D721Med (cell line): ENCODE measurements at places on chromosomes 4 and X.

DNA sequence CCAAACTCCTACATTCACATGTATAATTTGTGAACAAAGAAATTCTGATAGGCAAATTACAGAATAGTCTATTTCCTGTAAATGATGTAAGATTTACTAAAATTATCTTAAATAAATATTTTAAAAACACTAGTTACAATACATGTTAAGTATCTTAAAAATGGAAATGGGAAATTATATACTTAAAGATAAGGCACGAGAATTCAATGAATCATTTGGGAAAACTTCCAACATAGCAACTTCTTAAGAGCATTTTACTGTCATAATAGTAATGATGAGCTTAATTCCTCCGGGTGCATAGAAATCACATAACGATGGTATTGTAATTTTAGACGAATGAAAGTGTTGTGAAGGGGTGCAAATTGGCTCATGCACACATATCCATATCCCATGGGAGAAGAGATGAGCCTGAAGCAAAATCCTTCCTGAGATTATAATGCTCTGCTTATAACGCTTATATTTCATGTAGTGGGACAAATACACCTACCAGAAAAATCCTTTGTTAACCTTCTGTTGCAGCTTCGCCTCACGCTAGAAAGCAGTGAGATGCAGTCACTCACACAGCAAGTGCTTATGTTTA is 873.5 kb downstream of the PDHA2 start:
- DNase-seq, result no peak

GRCh38 chr4:8173492-8174242 is 15.1 kb upstream of the ABLIM2 start:
- DNase-seq, result no peak

DNA sequence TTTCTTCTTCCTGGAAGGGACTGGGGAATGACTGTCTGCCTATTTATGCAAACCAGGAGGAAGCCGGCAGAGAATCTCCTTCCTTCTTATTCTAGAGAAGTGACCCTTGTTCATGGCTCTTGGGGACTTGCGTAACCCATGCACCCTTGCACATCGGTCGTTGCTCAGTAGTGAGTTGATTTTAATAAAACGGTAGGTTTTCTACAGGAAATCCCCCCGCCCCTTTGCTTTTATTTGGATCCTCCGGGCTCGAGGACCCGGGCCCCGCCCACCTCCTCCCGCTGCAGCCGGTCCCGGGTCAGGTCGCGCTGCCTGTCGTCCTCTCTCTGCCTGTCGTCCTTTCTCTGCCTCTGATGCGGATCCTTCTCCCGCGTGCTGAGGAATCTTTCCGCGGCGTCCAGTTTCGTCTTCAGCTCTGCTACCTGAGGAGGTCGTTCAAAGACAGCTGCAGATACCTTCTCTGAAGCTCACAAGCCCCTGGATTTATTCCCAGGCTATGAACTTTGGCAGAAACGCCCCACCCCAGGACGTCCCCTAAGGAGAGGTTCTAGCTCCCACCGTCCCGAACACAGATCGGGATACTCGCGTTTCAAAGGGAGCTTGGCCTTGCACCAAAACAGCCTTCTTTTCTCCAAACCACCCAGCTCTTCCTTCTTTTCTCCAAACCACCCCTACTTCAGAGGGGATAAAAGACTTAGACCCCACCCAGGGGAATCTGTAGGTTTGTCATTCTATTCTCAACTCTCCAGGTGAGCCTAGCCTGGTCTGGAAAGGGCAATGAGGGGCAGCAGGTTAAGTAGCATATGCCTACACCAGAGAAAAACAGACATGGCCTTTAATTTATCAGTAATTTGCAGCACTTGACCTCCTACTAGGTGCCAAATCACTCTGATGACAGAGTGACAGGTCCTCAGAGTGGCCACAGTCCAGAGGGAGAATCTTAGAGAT is 7.0 kb downstream of the TNIP3 start:
- no peak for DNase-seq

- no peak for DNase-seq
Observed at GRCh38 chrX:46433892-46434291, 111.3 kb downstream of the ZNF674 start.

- DNase-seq, result no peak
Observed at GRCh38 chr4:55781341-55781740, 38.2 kb upstream of the EXOC1L start.

- DNase-seq, result no peak
Observed at GRCh38 chrX:41707218-41707617, 16.8 kb upstream of the GPR82 start.

GRCh38 chrX:76253432-76253831 is 80.6 kb downstream of the PBDC1 start:
- DNase-seq, result no peak

GRCh38 chr4:164876700-164877324 is at the start of gene APELA:
APELA (plus strand) TSS chr4:164877178; CDS start chr4:164877332, 154 bp downstream.
- no peak for DNase-seq

DNA sequence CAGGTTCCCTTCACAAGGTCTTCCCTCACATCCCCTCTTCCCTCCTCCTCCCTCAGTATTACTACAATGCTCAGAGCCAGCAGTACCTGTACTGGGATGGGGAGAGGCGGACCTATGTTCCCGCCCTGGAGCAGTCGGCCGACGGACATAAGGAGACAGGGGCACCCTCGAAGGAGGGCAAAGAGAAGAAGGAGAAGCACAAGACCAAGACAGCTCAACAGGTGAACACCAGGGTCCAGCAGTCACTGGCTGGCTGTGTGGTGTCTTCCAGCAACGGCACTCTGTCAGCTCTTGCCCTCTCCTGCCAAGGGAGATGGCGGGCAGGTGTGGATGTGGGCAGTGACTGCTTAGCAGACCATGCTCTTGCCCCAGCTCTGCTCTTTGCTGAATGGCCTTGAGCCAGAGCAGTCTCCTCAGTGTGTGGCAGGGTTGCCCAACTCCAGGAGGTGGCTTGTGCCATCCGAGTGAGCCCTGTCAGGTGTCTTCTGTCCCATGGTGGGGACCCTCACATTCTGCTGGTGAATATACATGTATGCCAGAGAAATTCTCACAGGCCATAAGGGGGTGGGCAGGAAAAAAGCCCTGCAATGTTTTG is 11.4 kb upstream of the UBA1 start:
- no peak for DNase-seq

DNA sequence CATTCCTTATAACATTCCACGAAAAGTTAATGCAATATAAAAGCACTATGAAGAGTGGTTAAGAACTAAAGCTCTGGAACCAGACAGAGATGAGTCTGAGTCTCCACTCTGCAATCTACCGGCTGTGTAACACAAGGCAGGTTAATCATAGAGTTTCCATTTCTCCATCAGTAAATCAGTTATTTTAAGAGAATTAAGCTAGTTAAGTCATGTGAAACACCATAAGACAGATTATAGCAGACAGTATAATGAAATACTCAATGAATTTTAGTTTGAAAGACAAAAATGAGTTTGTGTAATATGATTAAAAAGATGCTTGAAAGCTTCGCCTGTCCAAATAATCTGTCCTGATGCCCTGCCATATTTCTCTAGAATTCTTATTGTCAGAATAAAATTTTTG is 282.6 kb upstream of the ACTRT1 start:
- DNase-seq, result no peak

DNA sequence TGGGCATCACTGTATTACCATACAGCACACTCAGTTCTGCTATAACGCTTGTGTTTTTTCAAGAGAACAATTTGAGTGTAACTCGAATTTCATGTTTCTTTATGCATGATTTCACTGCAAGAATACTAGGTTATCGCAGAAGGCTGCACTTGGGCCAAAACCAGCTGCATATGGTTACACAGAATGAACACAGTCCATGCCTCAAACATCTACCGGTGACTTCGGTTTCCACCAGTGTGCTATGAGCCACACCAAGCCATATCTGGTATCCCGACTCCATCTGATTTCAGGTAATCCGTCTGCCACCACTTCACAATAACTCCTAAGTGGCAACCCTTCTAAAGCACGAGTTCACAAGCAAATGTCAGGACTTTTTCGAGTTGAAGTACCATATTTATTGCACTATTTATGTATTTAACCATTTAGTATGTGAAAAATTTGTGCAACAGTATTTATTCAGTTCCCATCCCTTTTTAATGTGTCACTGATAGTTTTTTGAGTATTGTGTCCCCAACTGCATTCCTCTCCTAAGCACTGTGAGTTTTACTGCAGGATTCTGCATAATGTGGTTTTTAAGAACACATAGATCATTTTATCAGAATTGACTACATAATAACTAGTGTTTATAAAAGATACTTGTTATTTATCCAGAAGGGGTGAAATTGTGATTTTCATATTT is 111.8 kb downstream of the APBB2 start:
- DNase-seq, result no peak

DNA sequence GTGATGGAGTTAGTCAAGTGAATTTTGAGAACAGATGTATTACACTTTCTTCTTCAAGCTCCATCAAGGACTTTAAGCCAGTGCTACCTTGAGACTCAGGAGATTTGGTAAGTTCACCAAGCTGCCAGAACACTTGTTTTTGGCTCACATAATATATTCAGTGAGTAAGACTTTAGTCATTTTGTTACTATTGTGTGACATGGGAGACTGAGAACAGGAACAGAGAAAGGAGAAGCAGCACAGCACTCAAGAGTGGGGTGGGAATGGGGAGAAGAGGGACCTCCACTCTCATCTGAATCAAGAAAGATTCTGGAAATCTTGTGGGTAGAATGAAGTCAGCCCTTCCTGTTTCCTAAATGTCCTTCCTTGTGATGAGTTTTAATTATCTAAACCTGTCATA is 87.3 kb upstream of the TET2 start:
- no peak for DNase-seq

DNA sequence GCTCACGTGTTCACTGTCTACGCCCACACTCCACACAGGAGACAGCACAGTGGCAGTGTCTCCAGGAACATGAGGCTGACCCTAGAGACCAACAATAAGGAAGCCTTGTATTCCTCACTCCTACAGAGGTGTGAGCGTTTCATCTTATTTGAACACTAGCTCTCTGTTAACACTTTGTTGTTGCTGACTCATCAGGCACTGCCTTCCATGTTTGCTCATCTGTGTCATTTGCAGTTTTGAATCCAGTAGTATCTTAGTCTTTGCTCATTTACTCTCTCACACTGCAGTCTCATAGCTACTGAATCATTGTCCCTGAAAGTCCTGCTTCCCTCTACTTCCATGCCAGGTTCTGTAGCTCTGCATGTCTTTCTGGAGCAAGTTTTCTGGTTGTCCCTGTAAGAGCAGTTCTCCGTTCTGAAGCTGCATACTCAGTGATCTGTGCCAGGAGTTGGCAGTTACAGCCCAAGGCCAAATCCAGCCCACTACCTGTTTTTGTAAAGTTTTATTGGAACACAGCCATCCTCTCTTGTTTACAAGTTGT is 80.3 kb upstream of the DCLK2 start:
- no peak for DNase-seq

DNA sequence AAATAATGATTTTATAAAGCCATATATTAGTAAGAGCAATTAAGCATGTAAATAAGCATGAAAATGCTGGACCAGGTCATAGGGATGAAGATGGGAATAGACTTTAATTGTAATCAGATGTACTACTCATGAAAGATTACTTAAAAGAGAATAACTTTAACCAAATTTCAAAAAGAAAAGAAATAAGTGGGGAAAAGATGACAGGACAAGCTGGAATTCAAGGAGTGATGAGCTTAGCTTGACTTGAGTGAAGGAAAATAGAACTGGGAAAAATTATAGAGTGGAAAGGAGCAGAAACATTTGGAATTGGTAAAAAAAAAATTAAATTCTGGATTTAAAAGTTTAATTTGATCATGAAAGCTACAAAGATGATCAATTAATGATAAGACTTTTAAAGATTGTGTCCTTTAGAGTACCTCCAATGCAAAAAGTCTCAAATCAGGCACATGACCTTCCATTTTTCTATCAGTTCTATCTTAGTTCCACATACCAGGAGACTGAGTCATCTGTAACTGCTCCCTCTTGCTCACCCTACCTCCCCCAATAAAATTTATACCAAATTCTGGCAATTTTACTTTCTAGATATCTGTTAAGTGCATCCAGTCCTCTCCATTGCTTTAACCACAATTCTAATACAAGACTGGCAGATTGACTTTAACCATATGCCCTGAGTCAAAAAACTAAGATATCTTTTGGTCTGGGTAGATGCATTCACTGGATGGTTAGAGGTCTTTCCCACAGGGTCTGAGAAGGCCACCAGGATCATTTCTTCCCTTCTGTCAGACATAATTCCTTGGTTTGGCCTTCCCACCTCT is 56.4 kb upstream of the SLIT2 start:
- DNase-seq, result no peak

DNA sequence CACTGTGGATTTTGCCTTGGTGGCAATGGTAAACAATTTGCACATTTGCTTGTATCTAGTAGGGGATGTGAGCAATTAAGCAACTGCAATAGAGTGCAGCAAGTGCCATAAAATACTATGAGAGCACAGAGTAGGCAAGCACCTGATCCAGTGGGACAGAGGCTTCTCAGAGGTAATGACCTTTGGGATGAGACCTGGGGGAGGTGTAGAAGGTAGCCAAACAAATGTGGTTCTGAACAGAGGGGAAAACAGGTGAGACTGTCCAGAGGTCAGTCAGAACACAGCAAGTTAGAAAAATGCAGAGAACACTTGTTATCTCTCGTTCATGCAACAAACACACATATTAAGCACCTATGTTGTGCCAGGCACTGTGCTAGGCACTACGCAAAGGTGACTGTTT is 21.4 kb upstream of the ANK2 start:
- DNase-seq, result no peak

- no peak for DNase-seq
Observed at GRCh38 chr4:2832981-2833670, 10.5 kb upstream of the ADD1 start.

DNA sequence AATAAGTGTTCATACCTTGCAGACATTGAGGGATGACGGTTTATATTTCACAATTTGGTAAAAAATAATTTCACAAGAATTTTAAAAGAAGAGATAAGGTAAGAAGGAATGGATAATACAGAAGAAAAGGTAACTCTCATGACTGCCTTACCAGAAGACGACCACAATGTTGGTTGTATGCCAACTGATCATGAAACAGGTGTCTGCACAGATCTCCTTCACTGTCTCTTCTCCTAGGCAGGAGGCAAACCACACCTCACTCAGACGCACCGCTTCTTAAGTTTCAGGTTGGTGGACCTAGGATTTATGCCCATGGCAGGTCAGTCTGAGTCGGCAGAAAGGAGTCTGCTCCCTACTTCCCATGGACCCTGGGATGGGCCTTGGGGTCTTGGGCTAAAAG is 177.2 kb downstream of the VSIG4 start:
- no peak for DNase-seq

DNA sequence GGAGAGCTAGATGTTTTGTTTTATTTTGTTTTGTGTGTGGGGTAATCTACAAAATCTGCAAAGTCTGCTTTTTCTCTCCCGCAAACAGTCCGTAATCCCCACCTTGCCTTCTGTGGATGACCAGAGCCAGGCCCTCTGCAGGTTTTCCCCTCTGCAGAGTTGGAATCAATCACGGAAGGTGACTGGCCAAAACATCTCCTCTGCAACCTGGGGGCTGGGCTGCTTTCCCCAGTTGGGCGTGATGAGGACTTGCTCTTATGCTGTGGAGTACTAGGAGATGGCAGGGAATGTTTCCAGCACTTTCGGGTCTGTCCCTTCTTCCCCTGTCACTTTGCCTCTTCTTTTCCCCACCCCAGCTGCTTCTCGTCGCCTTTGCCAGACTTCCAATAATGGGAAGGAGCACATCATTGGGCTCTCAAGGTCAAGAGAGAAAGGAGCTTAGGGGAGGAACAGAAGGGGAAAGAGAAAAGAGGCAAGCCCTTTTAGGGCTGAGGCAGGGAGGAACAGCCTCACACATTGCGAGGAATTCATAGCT is 1.1 kb downstream of the TMEM35A start:
- DNase-seq, result no peak

GRCh38 chrX:13658602-13659001 is 5.7 kb downstream of the TCEANC start:
- no peak for DNase-seq
